ENCODE measurements at places on chromosomes 3 and 15. TPM values are rescaled to one million over a fixed set of nuclear protein-coding genes. Genes with fewer than 3 reads are reported as not detected.

GRCh38 chr15:28112101-28112760, 13.1 kb upstream of the OCA2 start:
- no peak for DNase-seq

DNA sequence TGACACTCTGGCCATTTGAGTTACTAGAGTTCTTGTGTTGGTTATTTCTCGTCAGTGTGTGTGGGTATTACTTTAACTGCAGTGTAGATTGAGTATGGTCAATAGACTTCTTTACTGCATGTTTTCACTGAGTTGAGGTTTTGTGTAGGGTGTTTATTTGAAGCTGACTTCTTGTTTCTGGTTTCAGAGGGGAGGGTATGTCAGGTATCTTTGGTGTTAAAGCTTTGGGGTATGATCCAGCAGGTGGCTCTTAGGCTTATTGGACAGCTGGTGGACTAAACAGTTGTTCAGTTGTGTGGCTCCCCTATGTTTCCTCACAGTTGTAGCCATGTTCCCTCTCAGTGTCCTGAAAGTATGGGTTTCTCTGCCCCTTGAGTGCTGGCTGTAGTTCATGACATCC, 72.0 kb downstream of the AKAP13 start:
- no peak for DNase-seq

GRCh38 chr3:131348911-131349310, 32.7 kb upstream of the NUDT16 start:
- no peak for DNase-seq

- peak; percentile 23 for DNase-seq
Measured at GRCh38 chr3:31610700-31611275, 78.1 kb downstream of the STT3B start.

DNA sequence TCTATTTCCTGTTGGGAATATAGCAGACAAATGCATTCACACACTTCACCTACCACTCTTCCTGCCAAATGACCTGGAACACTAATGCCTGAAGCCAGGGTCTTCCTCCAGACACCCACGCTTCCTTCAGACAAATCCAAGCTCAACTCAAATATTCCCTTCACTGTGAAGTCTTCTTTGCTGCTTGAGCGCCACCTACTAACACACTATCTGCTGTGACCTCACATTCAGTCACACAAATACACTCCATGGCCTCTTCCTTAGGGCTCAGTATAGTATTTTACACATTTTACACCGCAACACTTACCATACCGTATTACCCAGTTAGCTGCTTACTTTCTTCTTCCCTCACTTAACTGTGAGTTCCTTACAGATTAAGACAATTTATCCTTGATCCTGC, 149.4 kb downstream of the SHOX2 start:
- DNase-seq: no peak

DNA sequence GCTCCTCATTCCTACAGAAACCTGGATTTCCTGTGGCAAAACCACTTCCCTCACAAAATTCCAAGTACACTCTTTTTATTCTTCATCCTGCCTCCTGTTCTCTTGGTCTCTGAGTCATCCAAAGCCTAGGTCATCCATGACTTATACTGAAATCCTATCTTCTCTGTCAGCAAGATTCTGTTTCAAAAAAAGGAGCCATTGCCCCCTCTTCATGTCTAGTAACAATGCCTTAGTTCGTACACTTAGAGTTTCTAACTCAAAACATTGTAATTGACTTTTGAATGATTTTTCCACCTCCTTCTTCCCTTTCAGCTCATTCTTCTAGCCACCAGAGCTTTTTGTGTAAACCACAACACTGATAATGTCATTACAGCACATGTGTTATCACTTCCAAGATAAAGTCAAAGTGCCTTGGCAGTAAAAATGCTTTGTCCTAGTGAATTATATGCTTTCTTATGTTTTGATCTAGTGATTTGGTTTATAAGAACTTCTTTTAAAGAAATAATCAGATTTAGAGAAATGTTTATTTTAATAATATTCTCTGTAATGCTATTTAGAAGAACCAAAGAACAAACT, 256.5 kb upstream of the NECTIN3 start:
- DNase-seq: no peak

GRCh38 chr15:33730815-33731214, 237.5 kb upstream of the CHRM5 start:
- DNase-seq: no peak

DNA sequence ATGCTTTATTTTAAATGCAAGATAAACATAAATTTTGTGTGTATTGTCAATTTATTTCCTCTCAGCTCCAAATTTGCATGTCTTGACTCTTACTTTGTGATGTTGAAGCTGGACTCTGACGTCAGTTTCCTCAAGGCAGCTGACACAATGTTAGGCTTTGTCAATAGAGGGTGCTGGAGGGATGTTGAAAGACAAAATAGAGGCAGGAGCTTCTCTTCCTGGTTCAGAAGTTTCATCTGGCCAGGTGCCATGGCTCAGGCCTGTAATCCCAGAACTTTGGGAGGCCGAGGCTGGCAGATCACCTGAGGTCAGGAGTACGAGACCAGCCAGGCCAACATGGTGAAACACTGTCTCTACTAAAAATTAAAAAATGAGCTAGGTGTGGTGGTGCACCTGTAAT, 408.6 kb downstream of the GBE1 start:
- DNase-seq: peak; percentile 32

GRCh38 chr3:9676785-9677184, 26.8 kb upstream of the CPNE9 start:
- no peak for DNase-seq

GRCh38 chr3:44952689-44953088, 23.3 kb downstream of the ZDHHC3 start:
- no peak for DNase-seq

GRCh38 chr3:124923833-124924232, 10.7 kb downstream of the MUC13 start:
- DNase-seq: no peak

- no peak for DNase-seq
Measured at GRCh38 chr3:100269410-100270214, 8.8 kb downstream of the TBC1D23 start.

- peak; percentile 72 for DNase-seq
Measured at GRCh38 chr15:42133886-42134502, 22.4 kb downstream of the PLA2G4F start.

DNA sequence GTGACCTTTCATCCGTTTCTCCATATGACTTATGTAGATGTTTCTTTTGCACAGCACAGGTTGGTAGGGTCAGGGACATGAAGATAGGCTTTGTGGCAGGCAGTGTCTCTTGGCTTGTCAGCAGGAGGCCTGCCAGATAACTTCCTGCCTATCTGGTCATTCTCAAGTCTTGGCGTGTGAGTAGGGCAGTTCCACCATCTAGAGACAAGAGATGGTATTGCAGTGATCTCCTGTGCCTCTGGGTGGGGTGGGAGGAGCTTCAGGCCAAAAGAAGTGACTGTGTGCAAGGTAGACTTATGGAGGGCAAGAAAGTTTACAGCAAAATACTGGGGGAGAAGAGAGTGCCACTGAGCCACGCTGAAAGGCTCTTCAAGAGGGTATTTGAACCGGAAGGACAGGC, 11.0 kb downstream of the TEX264 start:
- DNase-seq: peak; percentile 76

- DNase-seq: no peak
Measured at GRCh38 chr15:63832620-63833019, 1.1 kb downstream of the HERC1 start.

DNA sequence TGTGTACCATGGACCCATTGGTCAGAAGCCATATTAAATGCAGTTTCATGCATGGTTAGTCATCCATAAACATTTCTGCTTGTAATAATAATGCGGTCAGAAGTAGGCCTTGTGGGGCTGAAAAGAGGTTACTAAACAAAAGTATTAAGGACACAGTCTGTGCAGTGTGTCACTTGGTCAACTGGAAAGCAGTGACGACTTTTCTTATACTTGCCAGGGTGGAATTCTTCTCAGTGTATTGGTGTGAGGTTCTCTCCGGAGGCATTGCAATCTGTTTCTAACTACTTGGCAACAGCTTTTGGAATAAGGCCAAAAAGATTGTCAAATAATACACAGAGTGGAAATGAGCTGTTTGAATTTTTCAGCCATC, 46.8 kb downstream of the CHL1 start:
- no peak for DNase-seq

- DNase-seq: no peak
Measured at GRCh38 chr3:190131329-190131728, 10.6 kb upstream of the P3H2 start.

DNA sequence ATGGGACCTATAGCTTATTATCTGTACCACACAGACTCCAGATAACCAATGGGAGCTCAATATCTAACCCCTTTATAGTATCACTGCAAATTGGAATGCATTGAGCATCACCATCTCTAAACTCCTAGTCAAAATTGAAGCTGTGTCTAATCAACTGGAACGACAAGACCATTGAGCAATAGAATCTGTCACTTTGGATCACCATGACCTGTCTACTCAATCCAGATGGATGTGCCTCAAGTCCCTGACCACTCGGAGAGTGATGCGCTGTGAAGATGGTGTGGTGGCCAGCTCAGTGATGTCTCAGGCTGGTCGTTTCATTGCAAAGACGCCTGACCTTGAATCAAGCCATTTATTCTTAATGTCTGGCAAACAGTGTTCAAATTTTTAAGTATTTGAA, 160.5 kb downstream of the SEMA6D start:
- DNase-seq: no peak

DNA sequence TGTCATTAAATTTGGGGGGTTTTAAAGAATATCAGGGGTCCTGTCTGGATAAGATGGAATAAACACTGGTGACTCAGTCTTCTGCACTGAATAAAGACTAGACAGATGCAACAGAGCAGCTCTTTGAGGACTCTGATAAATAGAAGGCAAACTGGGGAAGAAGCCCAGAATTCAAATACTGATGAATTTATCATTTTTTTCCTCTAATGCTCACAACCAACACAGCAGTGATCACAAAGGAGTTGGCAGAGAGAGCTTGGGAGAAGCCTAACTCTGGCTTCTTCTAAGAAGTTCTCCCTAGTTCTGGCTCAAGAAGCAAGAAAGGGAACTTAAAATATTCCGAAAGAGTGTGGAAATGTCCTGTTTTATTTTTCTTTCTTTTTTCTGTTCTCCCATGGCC, 597.8 kb downstream of the FGF12 start:
- DNase-seq: no peak

- no peak for DNase-seq
Measured at GRCh38 chr15:70036585-70037291, 61.0 kb downstream of the TLE3 start.

DNA sequence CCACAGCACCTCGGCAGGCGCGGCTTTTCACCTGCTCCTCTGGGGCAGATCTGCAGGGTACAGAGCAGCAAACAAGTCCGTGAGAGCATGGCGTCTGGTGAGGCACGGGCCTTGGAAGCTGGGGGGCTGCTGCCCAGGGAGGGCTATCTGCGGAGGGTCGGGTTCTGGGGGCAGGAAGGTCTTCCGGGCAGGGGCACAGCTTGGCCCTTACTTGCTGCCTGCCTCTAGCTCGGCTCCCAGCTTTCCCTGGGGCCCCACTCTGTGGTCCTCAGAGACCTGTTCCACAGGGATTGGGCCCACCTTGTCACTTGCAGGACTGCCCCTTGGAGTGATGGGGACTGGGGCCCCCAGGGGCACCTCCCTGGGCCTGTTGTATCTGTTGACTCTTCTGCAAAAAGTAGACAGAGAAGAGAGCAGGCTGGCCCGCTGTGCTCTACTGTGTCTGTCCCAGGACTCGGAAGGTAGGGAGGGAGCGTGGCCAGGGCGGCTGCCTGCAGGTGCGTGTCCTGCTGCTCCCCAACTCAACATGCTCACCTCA, 84.1 kb downstream of the TBC1D2B start:
- DNase-seq: no peak

- DNase-seq: no peak
Measured at GRCh38 chr3:45739991-45740390, 50.8 kb downstream of the SACM1L start.

- DNase-seq: no peak
Measured at GRCh38 chr3:163812006-163812405, 1266.3 kb downstream of the SI start.

- no peak for DNase-seq
Measured at GRCh38 chr3:173945170-173945569, 547.6 kb downstream of the NLGN1 start.

- no peak for DNase-seq
Measured at GRCh38 chr3:61667383-61667782, 106.0 kb downstream of the PTPRG start.

The IL5RA gene
- total RNA-seq: 0.23 TPM

The NR2E3 gene
- total RNA-seq: not detected

The ATR gene
- 17.5 TPM for total RNA-seq

The INKA1 gene
- total RNA-seq: not detected

The ITPKA gene
- 18.1 TPM for total RNA-seq

The MRAS gene
- 8.5 TPM for total RNA-seq
